ENCODE measurements at places on chromosomes 3 and 15. TPM values are rescaled to one million over a fixed set of nuclear protein-coding genes. Genes with fewer than 3 reads are reported as not detected.

GRCh38 chr3:126696701-126697267, 7.3 kb upstream of the CHCHD6 start:
- no peak overlapping the region for H3K4me3 ChIP-seq
- no peaks in the 10 kb centered on the region for H3K4me1 ChIP-seq
- DNase-seq = no peak
- peaks cover 48% of the 10 kb centered on the region for H3K27me3 ChIP-seq
- no peak overlapping the region for H3K27ac ChIP-seq
- H3K36me3 ChIP-seq = no peaks in the 10 kb centered on the region

DNA sequence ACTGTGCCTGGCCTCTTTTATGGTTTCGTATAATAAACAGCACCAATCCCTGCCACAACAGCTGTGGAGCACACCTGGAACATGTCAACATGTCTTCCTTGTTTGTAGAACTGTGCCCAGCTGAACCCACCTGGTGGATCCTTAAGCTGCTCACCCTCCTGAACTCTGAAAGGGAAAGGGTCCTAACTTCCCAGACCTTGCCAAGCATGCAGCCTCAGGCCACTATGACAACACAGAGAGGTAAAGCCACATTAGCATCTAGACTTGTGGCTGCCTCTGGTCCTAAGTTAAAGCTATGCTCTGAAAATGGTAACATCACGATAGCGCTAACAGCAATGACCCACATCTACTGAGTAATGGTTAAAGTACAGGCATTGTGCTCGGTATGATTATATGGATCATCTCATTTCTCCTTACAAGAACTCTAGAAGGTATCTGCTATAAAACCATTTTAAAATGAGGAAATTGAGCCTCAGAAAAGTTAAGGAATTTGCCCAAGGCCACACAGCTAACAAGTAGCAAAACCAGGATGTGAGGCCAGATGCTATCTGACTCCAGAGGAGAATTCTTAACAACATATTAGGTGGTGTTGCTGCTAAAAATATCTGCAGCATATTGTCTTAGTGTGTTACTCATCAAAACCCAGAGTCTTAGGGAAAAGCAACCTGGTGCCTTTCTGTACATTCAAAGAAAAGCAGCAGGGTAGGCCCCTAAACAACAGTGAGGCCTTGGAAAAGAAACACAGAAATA, 23.1 kb upstream of the HERC1 start:
- no peaks in the 10 kb centered on the region for H3K27me3 ChIP-seq
- DNase-seq = no peak
- no peak overlapping the region for H3K27ac ChIP-seq
- H3K4me3 ChIP-seq = no peak overlapping the region

The ZBTB47 gene
- total RNA-seq = 1.1 TPM

DNA sequence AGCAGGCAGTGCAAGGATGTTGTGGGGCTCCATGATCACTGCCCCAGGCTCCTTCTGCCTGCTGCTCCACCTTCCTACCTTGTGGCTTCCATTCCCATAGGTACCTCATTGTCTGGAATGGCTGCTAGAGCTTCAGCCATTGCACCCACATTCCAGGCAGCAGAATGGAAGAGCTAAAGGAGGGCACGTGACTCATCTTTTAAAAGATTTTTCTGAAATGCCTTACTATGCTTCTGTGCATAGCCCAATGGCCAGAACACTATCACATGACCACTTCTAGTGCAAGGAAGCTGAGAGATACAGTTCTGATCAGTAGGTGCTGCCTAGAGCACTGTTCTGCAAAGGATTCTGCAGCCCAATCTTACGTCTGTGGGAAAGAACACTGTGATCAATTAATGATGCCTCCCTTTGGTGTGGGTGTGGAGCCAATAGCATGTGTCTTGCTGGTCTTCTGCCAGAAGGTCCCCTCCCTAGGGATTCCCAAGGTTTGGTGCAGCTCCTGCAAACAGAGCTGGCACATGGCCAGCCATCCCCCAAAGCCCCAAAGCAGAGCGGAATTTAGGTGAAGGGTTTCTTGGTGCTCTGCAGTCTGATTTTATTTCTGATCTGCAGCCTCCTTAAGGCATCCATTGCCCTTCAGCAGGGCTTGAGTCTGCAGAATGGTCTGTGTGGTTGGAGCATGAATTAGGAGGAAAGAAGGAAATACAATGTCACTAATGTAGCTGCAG, 34.4 kb downstream of the SPSB4 start:
- no peak for DNase-seq
- no peaks in the 10 kb centered on the region for H3K4me1 ChIP-seq
- H3K27me3 ChIP-seq = no peaks in the 10 kb centered on the region
- no peak overlapping the region for H3K27ac ChIP-seq

The GRK7 gene
- total RNA-seq = not detected

DNA sequence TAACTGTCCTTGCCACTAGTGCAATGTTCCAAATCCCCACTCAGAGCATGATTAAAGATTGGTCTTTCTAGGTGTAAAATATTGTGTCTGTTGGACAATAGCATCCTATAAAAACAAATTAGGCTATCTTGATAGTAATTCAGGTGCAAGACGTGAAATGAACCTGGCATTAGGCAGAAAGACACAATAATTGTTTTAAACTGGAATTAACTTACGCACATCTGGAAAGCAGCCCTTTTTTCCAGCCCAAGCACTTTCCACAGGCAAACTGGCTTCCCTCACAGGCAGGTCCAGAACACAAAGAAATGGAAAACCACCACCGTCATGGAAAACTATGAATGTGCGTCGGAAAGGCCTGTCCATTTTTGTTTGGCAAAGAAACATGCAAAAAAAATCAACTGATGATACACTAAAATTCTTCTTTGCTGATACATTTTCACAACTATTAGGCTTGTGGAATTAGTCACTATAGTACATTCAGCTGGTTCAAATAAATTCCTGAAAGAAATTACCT, 474.7 kb upstream of the IL12A start:
- H3K27ac ChIP-seq = no peak overlapping the region
- no peaks in the 10 kb centered on the region for H3K27me3 ChIP-seq
- no peak overlapping the region for H3K4me3 ChIP-seq
- H3K4me1 ChIP-seq = no peaks in the 10 kb centered on the region

DNA sequence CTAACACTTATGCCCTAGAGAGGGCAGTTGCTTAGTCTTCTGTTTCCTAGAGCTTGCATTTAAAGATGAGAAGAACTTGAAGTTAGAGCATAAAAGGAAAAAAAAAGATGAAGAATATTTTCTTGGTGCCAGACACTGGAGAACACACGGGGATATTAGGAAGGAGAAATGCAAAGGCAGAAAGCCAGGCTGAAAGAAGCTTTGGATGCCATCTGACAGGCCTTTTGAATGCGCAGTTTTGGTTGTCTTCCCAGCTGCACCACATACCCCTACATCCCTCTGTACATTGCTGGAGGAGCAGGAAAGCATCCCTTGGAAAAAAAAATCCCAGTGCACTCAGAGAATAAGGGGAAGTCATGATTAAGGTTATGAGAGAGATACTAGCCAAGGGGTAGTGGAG, 378.9 kb downstream of the GAP43 start:
- H3K4me1 ChIP-seq = no peaks in the 10 kb centered on the region
- H3K27me3 ChIP-seq = no peaks in the 10 kb centered on the region
- no peak overlapping the region for H3K4me3 ChIP-seq
- no peak overlapping the region for H3K27ac ChIP-seq
- H3K36me3 ChIP-seq = no peaks in the 10 kb centered on the region

The C2CD4B gene
- total RNA-seq = not detected

DNA sequence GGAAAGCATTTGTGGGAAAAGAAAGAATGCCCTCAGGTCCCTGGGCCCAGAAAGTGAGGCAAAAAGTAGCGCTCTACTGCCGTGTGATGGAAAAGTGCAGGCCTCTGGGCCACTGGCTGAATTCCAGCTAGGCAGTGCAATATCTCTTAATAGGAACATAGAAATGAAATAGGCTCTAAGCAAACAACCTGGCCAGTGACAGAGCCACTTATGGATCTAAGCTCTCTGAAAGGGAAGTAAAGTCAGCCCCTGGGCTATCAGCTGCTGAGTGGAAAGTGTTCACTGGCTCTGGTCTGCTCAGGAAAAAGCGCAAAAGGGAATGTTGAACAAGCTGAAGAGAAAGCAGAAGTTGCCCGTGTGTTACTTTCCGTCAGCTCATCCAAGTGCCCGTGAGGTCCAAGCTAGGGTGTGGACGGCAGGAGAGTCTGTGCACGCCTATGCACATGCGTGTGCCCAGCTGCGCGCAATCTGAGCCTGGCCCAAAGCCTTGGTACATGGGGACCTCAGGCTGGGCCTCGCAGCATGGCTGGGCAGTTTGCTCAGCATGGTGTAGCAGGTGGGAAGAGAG, 74.0 kb upstream of the RAD18 start:
- no peaks in the 10 kb centered on the region for H3K36me3 ChIP-seq
- no peak for DNase-seq
- peaks cover 2% of the 10 kb centered on the region for H3K27me3 ChIP-seq
- no peak overlapping the region for H3K27ac ChIP-seq
- H3K4me3 ChIP-seq = no peak overlapping the region

GRCh38 chr15:27089233-27089586, 118.2 kb downstream of the GABRG3 start:
- H3K4me1 ChIP-seq = no peaks in the 10 kb centered on the region
- DNase-seq = no peak
- H3K4me3 ChIP-seq = no peak overlapping the region
- no peaks in the 10 kb centered on the region for H3K36me3 ChIP-seq
- no peaks in the 10 kb centered on the region for H3K27me3 ChIP-seq
- H3K27ac ChIP-seq = no peak overlapping the region

DNA sequence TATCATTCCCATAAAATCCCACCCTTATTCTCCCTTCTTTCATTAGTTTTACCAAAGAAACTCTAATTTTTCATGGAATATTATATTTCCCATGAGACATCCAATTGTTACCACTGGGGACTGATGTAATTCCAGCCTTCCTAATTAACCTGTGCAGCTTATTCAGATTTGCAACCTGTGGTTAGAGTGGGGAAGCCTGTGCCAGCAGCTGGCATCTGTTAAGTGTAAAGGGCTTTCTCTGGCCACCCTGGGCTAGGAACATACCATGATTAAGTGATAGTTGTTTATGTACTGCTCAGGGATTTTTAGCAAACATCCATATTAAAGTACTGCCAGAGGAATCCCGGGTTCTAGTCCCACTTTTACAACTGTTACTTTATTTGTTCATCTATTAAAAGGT, 78.2 kb downstream of the TPRG1 start:
- H3K4me1 ChIP-seq = no peaks in the 10 kb centered on the region
- no peaks in the 10 kb centered on the region for H3K36me3 ChIP-seq
- no peak for DNase-seq
- H3K4me3 ChIP-seq = no peak overlapping the region

DNA sequence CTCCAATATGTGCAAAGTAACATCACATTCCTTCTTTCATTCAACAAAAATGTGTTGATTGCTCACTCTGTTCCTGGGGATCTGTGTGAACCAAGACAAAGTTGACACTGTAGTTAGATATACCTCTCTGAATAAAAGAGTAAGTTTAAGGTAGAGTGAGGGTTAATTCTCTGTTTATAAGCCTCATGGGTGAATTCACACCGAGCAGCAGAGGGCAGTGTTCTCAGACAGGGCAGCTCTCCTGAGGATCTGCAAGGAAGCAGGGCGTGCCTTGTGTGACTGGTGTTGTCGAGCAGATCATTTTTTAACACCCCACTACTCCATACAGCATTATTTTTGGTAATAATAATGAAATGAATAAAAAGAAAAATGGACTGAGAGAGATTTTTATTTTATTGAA, 34.4 kb downstream of the PAQR9 start:
- no peak overlapping the region for H3K4me3 ChIP-seq
- no peak for DNase-seq
- peaks cover 3% of the 10 kb centered on the region for H3K36me3 ChIP-seq

- peaks cover 52% of the 10 kb centered on the region for H3K4me1 ChIP-seq
- H3K4me3 ChIP-seq = no peak overlapping the region
- no peak for DNase-seq
- H3K27me3 ChIP-seq = no peaks in the 10 kb centered on the region
Observed at GRCh38 chr15:101213570-101213969, 38.3 kb downstream of the CHSY1 start.

DNA sequence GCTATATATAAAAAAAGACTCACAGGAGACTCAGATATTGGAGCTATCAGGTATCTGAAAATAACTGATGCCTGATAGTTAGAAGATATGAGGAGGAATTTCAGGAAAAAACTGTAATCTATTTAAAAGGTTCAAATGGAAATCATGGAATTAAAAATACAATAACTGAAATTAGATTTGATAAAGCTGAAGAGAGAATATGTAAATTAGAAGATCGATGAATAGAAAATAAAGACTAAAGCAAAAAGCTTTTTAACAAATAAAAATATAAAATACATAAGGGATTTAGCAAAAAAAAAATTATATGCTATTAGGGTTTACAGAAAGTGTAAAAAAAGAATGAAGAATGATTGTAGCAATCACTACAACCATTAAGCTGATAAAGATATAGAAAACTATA, 679.8 kb upstream of the LMCD1 start:
- H3K4me1 ChIP-seq = no peaks in the 10 kb centered on the region
- H3K27me3 ChIP-seq = no peaks in the 10 kb centered on the region
- no peaks in the 10 kb centered on the region for H3K36me3 ChIP-seq
- no peak overlapping the region for H3K27ac ChIP-seq
- no peak overlapping the region for H3K4me3 ChIP-seq

The NUSAP1 gene
- 205 TPM for total RNA-seq

The STRIT1 gene
- not detected for total RNA-seq

GRCh38 chr3:73206030-73206429, 144.6 kb downstream of the EBLN2 start:
- H3K27me3 ChIP-seq = no peaks in the 10 kb centered on the region
- H3K27ac ChIP-seq = no peak overlapping the region
- no peak for DNase-seq
- no peaks in the 10 kb centered on the region for H3K36me3 ChIP-seq
- no peak overlapping the region for H3K4me3 ChIP-seq
- no peaks in the 10 kb centered on the region for H3K4me1 ChIP-seq

DNA sequence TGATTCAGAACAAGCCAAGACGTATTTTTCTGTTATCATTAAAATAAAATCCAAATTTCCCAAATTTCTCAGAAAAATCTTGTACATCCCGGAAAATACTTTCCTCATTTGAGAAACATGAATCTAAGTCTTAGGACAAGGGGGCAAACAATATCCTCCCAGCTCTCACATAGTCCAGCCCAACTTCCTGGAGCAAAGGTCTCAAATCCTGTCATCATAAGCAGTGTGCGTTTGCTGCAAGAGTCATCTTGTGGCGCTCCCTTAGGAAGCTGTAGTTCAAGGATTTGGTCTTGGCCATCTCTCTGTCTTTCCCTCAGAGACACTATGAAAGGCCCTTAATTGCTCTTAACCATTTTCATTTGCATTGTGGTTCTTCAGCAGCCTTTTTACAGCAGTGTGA, 57.5 kb upstream of the GSK3B start:
- peaks cover 7% of the 10 kb centered on the region for H3K36me3 ChIP-seq
- H3K27me3 ChIP-seq = no peaks in the 10 kb centered on the region
- H3K4me3 ChIP-seq = no peak overlapping the region
- peaks cover 13% of the 10 kb centered on the region for H3K4me1 ChIP-seq

GRCh38 chr15:32747921-32748342, 30.1 kb downstream of the GREM1 start:
- peaks cover 12% of the 10 kb centered on the region for H3K27me3 ChIP-seq
- no peaks in the 10 kb centered on the region for H3K4me1 ChIP-seq
- no peak for DNase-seq
- no peak overlapping the region for H3K4me3 ChIP-seq

GRCh38 chr3:13047296-13048165, 25.7 kb downstream of the IQSEC1 start:
- H3K36me3 ChIP-seq = peaks cover 2% of the 10 kb centered on the region
- H3K4me1 ChIP-seq = peaks cover 16% of the 10 kb centered on the region

GRCh38 chr15:92323525-92323924, 70.2 kb upstream of the ST8SIA2 start:
- H3K4me1 ChIP-seq = no peaks in the 10 kb centered on the region
- H3K4me3 ChIP-seq = no peak overlapping the region
- H3K27ac ChIP-seq = no peak overlapping the region

- H3K27me3 ChIP-seq = no peaks in the 10 kb centered on the region
- DNase-seq = no peak
- H3K4me1 ChIP-seq = peaks cover 11% of the 10 kb centered on the region
Observed at GRCh38 chr3:37154668-37155314, 19.6 kb downstream of the LRRFIP2 start.

Measured in activated naive CD8-positive, alpha-beta T cell treated with anti-CD3 and anti-CD28 coated beads, Interleukin-2, amount 10 ng/mL, durations not matched to agents 7 days and 5 days (primary cell).